ENCODE measurements at places on chromosomes 4 and X. TPM values are rescaled to one million over a fixed set of nuclear protein-coding genes. Genes with fewer than 3 reads are reported as not detected.

DNA sequence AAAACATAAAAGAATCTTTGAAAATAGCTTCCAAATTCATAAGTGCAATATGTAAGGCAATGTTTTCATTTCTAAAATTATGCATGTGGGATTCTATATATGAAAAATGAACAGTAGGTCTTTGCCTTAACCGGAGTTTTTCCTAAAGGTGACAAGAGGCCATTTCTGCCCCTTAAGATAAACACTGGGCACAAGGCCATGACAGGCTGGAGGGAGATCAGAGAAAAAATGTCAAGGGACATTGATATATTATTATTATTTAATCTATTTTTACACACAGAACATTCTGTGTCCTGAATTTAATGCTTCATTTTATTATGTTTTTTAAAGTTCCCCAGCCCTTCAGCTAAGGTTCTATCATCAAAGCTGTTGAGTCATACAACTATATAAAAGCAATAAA is 118.8 kb downstream of the CHM start:
- DNase-seq = no peak

- no peak for DNase-seq
Observed at GRCh38 chr4:126123611-126124325, 809.0 kb downstream of the FAT4 start.

DNA sequence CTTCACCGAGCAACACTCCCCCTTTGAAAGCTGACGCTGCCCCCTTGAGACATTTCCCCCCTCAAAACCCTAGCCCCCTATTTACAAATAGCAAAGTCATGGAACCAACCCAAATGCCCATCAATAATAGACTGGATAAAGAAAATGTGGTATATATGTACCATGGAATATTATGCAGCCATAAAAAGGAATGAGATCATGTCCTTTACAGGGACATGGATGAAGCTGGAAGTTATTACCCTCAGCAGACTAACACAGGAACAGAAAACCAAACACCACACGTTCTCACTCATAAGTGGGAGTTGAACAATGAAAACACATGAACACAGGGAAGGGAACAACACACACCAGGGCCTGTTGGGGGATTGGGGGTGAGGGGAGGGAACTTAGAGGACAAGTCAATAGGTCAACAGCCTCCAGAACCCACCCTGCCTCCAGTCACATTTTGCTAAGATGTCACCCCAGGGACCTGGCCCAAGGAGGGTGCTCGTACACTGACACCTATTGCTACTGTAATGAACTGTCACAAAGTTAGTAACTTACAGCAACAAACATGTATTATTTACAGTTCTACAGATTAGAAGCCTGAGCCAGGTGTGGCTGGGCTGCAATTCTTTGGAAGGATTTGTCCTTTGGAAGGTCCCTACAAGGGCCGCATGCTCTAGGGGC is 20.6 kb downstream of the SCD5 start:
- no peak for DNase-seq

The LIAS gene
- 14.7 TPM for polyA plus RNA-seq

DNA sequence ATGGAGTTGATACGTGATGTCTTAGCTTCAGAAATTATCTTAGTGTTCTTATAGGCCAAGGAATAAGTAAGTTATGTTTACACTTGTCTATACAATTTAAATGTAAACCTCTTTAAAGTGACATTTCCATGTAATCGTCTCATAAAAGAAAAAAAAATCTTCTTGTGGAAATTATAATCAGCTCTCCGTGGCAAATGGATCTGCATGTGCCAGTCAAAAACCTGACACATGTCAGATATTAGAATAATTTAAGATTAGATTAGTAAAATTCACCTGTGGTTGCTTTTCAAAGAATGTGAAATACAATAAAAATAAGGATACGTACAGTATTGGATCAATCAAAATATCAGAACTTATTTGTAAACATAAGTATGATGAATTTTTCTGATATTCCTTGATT is 263.9 kb downstream of the ADAMTS3 start:
- DNase-seq = no peak

- no peak for DNase-seq
Observed at GRCh38 chr4:39030725-39031124, 1.5 kb downstream of the TMEM156 start.

The CT45A10 gene
- polyA plus RNA-seq = not detected

The OPRPN gene
- not detected for polyA plus RNA-seq

The IQCM gene
- not detected for polyA plus RNA-seq

The PLXNB3 gene
- 8.3 TPM for polyA plus RNA-seq

GRCh38 chrX:118675326-118675965 is 52.0 kb upstream of the IL13RA1 start:
- no peak for DNase-seq

GRCh38 chr4:2939383-2940243 is 23.6 kb downstream of the NOP14 start:
- no peak for DNase-seq

DNA sequence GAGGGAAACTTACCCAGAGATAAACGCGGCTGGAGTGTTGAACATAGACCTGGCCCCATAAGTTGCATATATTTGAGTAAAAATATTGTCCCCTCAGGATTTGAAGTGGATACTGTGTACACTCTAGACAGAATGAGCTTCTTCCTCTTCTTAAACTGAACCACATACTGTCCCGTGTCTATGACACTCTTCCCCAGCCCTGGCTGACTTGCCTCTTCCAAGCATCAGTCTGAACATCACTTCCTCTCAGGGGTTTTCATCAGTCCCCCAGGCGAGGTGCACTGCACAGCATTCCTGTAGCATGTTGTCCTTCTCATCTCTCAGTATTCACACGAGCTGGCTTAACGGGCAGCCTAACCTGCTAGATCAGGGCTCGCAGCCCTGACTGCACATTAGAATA is 80.5 kb upstream of the TMEM150C start:
- no peak for DNase-seq

DNA sequence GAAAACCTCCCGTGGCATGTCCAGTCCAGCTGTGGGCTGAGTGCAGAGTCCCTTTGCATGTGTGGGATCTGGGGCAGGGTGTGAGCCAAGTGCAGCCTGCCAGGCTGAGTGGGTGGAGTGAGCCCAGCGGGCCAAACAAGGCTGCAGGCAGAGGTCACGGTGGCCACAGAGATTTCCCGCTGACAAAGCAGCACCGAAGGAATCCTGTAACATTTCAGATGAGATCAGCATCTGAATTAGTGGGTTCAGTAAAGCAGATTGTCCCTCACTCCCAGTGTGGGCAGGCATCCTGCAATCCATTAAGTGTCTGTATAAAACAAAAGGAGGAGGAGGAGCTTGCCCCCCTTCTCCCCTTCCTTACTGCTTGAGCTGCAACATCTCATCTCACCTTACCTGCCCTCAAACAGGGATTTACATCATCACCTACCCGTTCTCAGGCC is 324.4 kb downstream of the FAT4 start:
- no peak for DNase-seq

DNA sequence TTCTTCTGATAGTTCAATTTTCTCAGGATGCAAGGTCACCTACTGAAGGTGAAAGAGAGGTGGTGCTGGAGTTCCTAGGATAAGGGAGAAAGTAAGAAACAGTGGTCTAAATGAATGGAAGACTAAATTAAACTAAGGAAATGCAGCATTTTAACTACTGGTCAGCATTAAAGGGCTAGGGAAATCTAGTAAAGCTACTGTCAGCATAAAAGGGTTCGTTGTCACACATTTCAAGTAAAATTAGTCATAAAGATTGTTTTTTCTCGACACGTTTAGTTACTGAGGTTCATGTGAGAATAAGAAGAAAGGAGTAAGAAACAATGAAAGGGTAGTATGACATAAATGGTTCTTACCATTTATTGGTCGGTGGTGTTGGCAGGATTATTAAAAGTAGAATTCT is 40.0 kb upstream of the COX18 start:
- no peak for DNase-seq

DNA sequence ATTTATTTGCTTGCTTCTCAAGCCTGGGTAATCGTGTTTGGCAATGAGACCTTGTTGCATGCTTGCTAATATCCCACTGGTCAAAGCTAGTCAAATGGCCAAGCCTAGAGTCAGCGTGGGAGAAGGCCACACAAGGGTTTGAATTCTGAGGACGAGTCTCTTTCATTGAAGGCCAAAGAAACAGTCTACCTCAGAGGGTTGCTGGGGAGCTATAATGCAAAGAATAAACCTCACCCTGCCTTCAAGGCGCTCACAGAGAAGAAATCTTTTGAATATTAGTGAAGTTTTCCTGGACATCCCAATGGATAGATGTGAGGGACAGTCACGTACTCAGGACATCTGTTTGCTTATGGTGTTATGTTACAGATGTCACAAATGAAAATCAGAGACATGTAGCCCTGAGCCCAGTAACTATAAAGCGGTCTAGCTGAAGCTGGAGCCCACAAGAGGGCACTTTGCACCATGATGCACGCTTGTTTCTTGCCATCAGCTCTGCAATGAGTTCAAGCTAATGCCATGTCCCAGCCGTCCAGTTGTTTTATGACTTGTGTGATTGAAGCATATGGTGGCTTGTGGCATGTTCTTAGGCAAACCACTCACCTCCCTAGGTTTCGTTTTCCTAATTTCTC is 1.1 kb upstream of the TLR3 start:
- DNase-seq = peak; percentile 41

The CLNK gene
- not detected for polyA plus RNA-seq

The TMEM255A gene
- not detected for polyA plus RNA-seq
